ENCODE measurements at places on chromosomes 1 and 21. TPM values are rescaled to one million over a fixed set of nuclear protein-coding genes. Genes with fewer than 3 reads are reported as not detected.

GRCh38 chr1:20047096-20047495 lies 22.9 kb upstream of the PLA2G5 start:
- H3K36me3 ChIP-seq, result no peaks in the 10 kb centered on the region
- DNase-seq, result no peak
- H3K4me3 ChIP-seq, result no peak overlapping the region
- H3K4me1 ChIP-seq, result peaks cover 3% of the 10 kb centered on the region

DNA sequence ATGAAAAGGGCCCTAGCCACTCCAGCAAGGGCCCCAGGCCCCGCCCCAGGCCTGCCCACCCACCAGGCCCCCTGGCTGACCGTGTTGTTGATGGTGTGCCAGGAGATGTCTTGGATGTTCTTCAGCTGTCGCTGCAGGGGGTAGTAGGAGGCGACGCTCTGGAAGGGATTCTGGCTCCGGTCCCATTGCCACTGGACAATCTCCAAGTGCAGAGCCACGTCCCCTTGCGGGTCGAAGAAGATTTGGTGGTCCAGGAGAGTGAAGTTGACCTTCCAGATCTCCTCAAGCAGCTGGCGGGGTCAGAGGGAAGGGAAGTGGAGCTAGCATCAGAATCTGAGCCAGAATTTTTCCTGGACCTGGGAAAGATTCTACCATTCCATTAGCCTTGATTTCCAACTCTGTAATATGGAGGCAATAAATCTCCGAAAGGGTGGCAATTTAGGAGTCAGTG lies 10.2 kb downstream of the TAS1R2 start:
- DNase-seq, result no peak
- H3K27me3 ChIP-seq, result no peaks in the 10 kb centered on the region

- DNase-seq, result no peak
- H3K4me3 ChIP-seq, result no peak overlapping the region
- H3K27me3 ChIP-seq, result no peaks in the 10 kb centered on the region
- H3K36me3 ChIP-seq, result no peaks in the 10 kb centered on the region
Measured at GRCh38 chr1:67317803-67318202, 10.1 kb downstream of the IL12RB2 start.

- H3K27ac ChIP-seq, result no peak overlapping the region
- no peak for DNase-seq
- no peaks in the 10 kb centered on the region for H3K36me3 ChIP-seq
- no peaks in the 10 kb centered on the region for H3K27me3 ChIP-seq
- H3K4me1 ChIP-seq, result peaks cover 2% of the 10 kb centered on the region
Measured at GRCh38 chr21:45120975-45121374, 46.6 kb downstream of the ADARB1 start.

DNA sequence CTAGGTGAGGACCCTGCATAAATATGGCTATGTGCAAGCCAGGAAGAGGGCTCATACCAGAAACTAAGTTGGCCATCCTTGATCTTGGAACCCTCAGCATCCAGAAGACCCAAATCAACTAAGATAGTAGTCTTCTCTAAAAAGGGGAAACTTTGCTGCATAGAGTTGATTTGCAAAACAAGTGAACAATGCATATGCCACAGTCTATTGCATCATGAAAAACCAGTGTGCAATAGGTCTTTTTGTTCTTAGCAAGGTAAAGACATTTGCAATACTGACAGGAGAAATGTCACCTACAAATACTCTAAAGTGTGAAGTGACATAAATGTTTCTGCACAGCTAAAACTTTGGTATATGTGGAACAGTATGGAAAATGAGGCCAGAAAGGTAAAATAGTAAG lies 2.0 kb upstream of the IFI16 start:
- H3K4me3 ChIP-seq, result no peak overlapping the region
- DNase-seq, result no peak
- H3K36me3 ChIP-seq, result no peaks in the 10 kb centered on the region
- H3K27ac ChIP-seq, result no peak overlapping the region
- peaks cover 6% of the 10 kb centered on the region for H3K4me1 ChIP-seq
- no peaks in the 10 kb centered on the region for H3K27me3 ChIP-seq

Gene MAN1A2
- 59.9 TPM for total RNA-seq

Gene MRPS14
- total RNA-seq, result 30.9 TPM

Gene FOXD3
- not detected for total RNA-seq

Gene PLA2G2F
- 0.08 TPM for total RNA-seq

Gene NIBAN1
- total RNA-seq, result 3.4 TPM

Gene CR2
- 0.08 TPM for total RNA-seq

Gene CD34
- 15.4 TPM for total RNA-seq

All from ovary (tissue), 10 donors.